Amniotic epithelial cell (primary cell): ENCODE measurements at places on chromosomes 1 and 21.
A peak's percentile ranks its signal among the peaks of the same experiment; 100 is the strongest.

GRCh38 chr1:116952738-116953275 lies 43.1 kb downstream of the PTGFRN start:
- no peak for DNase-seq

- DNase-seq = no peak
Observed at GRCh38 chr21:46304955-46305354, 18.7 kb downstream of the C21orf58 start.

DNA sequence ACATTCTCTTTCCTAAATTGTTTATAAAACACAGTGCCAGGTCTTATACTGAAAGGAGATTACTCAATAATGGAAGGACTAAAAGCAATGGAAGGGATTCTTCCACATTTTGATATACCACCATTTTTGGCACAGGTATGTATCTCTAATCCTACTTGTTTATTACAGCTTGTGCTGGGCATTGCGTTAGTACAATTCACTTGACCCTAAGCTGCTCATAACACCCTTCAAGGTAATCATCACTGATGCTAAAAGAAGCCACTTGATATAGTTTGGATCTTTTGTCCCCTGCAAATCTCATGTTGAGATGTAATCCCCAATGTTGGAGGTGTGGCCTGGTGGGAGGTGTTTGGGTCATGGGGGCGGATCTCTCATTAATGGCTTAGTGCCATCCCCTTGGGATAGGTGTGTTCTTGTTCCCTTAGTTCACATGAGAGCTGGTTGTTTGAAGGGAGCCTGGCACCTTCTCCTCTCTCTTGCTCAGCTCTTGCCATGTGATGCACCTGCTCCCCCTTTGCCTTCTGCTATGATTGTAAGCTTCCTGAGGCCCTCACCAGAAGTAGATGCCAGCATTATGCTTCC lies 71.1 kb downstream of the NIBAN1 start:
- no peak for DNase-seq

DNA sequence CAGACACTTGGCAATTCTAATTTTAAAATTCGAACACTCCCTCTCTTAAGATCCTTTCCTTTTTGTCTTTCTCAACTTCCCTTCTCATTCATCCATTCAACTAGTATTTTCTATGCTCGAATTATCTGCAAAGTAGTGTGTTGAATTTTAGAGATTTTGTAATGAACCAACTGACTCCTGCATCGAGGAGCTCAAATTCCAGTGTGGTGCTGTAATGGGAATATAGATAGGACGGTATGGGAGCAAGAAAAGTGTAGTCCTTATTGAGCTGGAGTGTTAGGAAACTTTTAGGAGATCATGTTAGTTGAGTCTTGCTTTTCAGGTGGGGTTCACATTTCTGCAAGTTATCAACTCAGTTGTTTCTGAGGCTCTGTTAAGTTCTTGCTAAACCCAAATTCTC lies 897.5 kb downstream of the TTLL7 start:
- DNase-seq = no peak

DNA sequence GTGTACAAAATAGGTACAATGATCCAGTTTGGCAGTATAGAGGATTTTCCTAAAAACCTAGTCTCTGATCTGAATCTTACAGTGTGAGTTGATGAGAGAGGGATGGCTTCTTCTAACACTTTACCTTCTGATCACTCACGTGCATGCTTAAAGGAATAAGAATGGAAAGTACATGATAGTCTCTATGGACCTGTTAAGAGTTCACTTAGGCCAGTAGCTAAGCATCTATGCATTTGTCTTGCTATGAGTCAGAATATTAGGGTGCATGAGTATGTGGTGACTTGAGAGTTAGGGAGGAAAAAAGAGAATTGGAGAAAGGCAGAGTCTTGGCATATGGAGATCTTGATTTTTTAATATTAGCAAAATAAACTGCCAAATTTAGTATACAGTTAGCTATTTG lies 206.3 kb downstream of the COL11A1 start:
- peak; percentile 14 for DNase-seq

GRCh38 chr1:199245946-199246345 lies 607.1 kb downstream of the PTPRC start:
- DNase-seq = no peak

- DNase-seq = peak; percentile 37
Observed at GRCh38 chr1:112937070-112937469, 18.9 kb downstream of the SLC16A1 start.

DNA sequence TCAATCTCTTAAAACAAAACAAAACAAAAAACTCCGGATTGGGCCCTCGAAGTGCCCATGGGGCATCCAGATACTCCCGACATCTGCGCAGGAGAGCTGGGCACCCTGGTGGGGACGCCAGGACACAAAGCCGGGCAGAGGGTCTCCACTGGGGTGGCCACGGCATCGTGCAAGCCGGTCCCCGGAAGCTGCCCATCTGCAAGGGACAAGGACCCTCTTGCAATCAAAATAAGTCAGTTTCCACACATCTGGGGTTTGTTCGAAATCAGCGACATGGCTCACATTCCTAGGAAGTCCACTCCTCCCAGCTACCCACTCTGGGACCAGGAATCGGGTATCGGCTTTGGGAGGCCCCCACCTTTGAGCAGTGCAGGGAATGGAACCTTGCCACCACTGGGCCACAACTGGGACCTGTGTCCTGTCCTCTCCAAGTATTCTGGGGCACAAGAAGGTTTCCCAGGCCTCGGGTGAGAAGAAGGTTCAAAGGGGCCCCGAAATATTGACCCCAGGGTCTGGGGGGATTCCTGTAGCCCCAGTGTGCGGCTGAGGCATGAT lies 4.6 kb upstream of the PRDM16 start:
- DNase-seq = no peak

GRCh38 chr1:98053471-98054366 lies 132.9 kb upstream of the DPYD start:
- DNase-seq = peak; percentile 71
